ENCODE measurements at places on chromosomes 11 and 22.

- DNase-seq: no peak
These were observed 23.2 kb downstream of the SMIM38 start for GRCh38 chr11:69178819-69179482.

DNA sequence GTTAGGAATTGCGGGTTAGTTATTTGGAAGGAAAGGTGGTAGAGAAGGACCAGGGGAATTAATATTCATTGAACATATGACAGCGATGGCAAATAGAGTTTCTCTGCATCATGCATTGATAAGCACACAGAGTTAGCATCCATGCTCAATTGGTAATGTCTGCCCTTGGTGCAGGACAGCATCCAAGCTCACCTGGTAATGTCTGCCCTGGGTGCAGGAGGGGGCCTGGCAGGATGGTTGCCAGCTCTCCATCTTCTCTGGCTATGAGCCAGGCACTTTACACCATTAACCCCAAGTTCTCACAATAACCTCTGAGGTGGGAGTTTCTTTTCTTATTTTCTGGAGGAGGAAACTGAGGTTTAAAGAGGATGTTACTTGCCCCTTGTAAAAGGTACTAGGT, 50.4 kb upstream of the RBFOX2 start:
- DNase-seq: no peak

DNA sequence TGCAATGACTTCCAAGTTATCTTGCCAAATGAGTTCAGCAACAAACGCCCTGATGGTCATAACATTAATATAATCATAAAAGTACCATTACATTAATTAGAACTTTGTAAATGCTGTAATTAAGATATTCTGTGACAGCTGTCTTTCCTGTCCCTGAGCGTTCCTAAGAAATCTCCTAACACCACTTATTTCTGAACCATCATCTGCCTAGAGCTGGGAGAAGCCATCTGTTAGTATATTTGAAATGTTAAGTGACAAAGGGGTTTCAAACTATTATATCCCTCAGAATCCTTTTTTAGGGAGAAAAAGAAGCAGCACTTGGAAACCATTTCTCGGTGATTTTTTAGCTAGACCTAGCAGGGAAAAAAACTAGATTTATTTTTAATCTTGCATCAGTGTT, 657.5 kb downstream of the FAM181B start:
- no peak for DNase-seq

DNA sequence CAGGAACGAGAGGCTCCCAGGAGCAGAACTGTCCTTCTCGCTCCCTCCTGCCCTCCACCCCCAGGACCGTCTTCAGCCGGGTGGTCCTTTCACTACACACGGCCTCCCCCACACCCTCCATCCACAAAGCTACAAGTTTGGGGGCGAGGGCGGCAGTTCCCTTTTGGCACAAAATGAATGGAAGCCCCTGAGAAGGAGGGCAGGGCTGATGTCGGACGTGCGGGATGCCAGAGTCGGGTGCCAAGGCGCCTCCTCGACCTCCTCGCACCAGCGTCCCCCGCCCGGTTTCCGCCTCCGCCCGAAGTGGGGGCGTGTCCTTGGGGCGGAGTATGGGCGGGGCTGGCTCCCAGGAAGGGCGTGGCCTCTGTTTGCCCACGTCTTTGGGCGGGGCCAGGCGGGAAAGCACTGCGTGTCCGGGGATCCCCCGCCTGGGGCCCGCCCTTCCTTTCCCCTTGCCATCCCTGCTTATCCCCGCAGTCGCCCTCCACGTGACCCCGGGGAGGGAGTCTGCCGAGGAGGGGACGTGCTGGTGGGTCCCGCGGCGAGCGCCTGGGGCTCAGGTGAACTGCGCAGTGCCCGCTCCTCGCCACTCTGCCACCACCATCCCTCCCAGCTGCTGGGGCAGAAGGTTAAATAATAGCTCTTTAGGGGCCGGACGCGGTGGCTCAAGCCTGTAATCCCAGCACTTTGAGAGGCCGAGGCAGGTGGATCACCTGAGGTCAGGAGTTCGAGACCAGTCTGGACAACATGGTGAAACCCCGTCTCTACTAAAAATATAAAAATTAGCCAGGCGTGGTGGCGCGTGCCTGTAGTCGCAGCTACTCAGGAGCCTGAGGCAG, 937 bp upstream of the EFEMP2 start:
- DNase-seq: peak; percentile 98

GRCh38 chr11:117426297-117426685, 98.6 kb downstream of the CEP164 start:
- DNase-seq: peak; percentile 76

GRCh38 chr22:45582236-45582954, 79.7 kb downstream of the FBLN1 start:
- DNase-seq: no peak

- DNase-seq: peak; percentile 32
These were observed 7.5 kb upstream of the SLC2A11 start for GRCh38 chr22:23850136-23850611.

DNA sequence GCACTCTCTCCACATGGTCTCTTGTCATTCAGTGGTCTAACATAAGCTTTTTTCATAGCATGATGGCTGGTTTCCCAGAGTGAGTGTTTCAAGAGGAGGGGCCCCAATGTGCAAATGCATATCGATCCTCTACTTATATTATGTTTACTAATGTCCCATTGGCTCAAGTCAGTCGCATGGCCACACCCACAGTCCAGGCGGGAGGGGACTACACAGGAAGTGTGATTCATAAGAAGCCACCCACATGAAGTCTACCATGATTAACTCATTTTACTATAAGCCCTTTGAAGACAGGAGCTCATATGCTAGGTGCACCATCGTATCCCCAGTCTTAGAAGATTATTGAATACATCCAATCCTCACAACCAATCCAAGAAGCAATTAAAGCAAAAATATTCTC, 89.5 kb upstream of the ISX start:
- no peak for DNase-seq

- DNase-seq: peak; percentile 55
These were observed 109.5 kb downstream of the CCDC81 start for GRCh38 chr11:86483940-86484794.
